ENCODE measurements at places on chromosomes 6 and 20. TPM values are rescaled to one million over a fixed set of nuclear protein-coding genes. Genes with fewer than 3 reads are reported as not detected.

The RIMS1 gene
- total RNA-seq: 23.5 TPM

The RIPPLY2 gene
- not detected for total RNA-seq

The MAP3K5 gene
- total RNA-seq: 1.3 TPM

The TLDC2 gene
- total RNA-seq: 0.26 TPM

The MCHR2 gene
- not detected for total RNA-seq

The GPLD1 gene
- 2.4 TPM for total RNA-seq

The MUC21 gene
- not detected for total RNA-seq

DNA sequence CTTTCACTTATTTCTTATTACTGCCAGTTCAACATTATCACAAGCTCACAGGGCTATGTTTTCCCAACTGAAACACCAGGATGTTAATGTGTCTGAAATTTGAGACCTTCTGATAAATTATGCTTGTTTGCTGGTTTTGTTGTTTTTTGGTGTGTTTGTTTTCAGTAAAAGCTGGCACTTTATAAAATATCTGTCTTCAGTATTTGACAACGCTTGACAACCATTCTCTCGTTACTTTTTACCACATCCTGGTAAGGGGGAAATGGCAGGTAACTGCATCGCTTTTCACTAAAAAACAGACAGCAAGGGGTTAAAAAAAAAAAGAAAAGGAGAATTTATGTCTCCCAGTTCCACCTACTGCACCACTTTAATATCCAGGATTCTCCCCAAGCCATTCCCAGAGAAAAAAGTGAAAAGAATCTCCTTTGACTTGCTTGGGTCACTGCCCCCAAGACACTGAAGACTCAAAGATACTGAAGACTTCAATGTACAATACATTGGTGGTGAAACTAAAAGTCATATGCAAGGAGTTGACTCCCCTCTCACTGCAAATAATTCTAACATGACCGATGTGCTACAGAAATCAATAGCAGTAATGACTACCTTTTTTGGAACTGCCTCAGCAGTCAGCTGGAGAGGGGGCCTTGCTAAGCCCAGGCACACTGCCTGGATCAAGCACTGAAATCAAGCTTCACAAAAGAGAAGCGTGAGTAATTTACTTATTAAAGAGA is 88.9 kb downstream of the HIVEP2 start:
- DNase-seq: no peak
- peaks cover 60% of the 10 kb centered on the region for H3K4me1 ChIP-seq
- H3K27ac ChIP-seq: no peak overlapping the region
- no peak overlapping the region for H3K4me3 ChIP-seq
- peaks cover 3% of the 10 kb centered on the region for H3K36me3 ChIP-seq

DNA sequence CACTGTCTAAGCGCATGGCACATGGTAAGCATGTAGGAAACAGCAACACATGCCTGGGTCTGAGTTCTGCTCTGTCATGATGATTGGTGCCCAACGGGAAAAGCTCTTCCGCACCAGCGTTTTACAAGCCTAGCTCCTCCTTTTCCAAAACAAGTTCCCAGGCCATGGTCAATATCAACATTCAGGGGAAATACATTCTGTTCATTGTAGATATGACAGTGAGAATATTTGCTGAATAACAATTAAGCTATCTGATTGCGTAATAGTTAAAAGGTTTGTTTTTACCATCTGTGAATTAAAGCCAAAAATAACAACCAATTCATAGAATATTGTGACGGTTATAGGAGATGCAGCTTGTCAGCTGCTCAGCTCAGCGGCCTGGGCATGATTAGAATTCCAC is 404.3 kb upstream of the SLC35B3 start:
- no peak overlapping the region for H3K4me3 ChIP-seq
- peaks cover 13% of the 10 kb centered on the region for H3K27me3 ChIP-seq
- DNase-seq: no peak
- H3K27ac ChIP-seq: no peak overlapping the region

DNA sequence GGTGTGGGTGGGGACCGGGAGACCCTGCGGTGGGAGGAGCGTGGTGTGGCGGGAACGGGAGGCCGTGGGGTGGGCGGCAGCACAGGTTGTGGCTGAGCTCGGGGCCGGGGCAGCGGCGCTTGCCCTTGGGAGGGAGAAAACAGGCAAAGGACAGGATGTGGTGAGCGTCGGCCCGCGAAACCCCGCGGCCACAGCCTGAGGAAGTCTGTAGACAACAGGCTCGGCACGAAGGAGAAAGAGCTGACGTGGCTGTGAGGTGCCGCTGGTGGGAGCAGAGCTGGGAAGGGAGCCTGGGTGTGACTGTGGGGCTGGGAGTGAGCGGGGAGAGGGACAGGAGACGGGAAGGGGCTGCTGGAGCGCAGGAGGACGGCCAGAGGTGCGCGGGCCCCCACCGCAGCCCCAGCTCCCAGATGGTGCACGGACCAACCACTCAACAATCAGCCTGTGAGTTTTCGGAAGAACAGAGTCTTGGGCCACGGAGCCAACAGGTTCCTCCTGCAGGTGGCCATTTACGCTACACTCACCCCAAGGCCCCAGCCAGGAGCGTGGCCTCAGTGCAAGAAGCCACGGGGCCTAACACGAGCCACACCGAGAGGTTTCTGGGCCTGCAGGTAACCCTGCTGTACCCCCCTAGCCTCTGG is 202.8 kb downstream of the DLL1 start:
- no peaks in the 10 kb centered on the region for H3K36me3 ChIP-seq
- H3K27me3 ChIP-seq: no peaks in the 10 kb centered on the region
- no peaks in the 10 kb centered on the region for H3K4me1 ChIP-seq
- H3K4me3 ChIP-seq: no peak overlapping the region

DNA sequence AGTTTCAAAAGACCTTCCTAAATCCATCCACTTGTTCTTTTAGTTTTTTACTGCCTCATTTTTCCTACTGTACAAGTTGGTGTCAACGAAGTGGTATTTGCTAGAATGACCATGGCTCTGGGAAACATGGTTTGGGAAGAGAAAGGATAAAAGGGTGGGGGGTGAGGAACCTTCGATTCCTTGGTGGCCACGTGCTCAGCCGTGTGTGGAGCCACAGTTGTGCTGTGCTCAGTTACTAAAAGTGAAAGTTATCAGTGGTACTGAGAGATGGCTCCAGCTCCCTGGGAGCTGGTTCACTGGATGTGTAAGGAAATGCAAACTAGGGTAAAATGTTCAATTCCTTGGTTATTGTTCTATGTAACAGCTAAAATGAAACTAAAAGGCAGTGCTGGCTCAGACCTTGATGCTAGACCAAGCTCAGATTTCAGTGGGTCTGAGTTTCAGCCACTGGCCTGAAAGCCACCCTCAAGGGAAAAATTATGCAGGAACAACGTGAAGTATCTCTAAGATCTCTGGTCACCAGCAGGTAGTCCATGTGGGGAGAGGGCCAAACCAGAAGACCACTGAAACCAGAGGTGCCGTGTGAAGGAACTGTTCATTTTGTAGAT is 7.4 kb upstream of the SLC22A2 start:
- DNase-seq: no peak
- no peaks in the 10 kb centered on the region for H3K36me3 ChIP-seq
- H3K27me3 ChIP-seq: no peaks in the 10 kb centered on the region

DNA sequence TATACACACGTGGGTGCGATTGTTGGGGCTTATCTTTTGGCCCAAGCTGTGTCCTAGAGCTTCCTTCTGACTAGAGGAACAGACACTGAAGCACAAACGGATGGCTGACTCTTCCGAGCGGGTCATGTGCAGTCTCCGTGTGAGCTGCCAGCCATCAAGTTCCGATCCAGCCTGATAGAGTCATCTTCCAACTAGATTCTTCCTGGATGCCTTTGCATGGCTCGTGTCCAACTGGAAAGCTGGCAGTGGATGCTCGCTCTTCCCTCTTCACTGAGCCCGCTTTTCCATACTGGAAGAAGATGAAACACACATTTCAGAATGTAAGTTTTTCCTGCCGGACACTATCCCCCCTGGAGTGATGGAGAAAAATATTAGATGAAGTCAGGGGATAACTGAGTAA is 148.1 kb downstream of the SCML4 start:
- H3K4me1 ChIP-seq: peaks cover 4% of the 10 kb centered on the region
- no peaks in the 10 kb centered on the region for H3K27me3 ChIP-seq
- H3K27ac ChIP-seq: no peak overlapping the region

DNA sequence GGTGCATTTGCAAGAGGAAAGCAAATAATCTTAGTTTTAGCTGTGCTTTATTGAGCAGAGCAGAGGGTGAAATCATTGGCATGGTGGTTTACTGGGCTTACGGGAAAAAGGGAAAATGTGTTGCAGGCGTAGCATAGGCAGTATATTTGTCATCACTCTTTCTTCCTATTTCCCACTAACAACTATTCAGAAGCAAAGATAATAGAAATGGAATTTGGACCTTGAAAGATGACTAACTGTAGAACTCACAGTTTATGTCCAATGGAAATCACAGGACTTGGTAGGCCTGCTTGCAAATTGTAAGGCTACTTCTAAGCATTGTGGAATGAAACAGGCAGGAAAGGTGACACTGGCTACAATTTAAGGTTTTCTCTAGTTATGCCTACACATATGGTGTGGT is 611.9 kb upstream of the MAN1A1 start:
- no peak overlapping the region for H3K27ac ChIP-seq
- DNase-seq: no peak
- H3K27me3 ChIP-seq: peaks cover 5% of the 10 kb centered on the region
- H3K4me3 ChIP-seq: no peak overlapping the region

GRCh38 chr6:17381424-17382147 is 11.8 kb upstream of the CAP2 start:
- DNase-seq: no peak
- no peaks in the 10 kb centered on the region for H3K27me3 ChIP-seq
- H3K36me3 ChIP-seq: no peaks in the 10 kb centered on the region
- peak overlapping the region; percentile 52 for H3K27ac ChIP-seq
- peaks cover 22% of the 10 kb centered on the region for H3K4me1 ChIP-seq
- H3K4me3 ChIP-seq: no peak overlapping the region

DNA sequence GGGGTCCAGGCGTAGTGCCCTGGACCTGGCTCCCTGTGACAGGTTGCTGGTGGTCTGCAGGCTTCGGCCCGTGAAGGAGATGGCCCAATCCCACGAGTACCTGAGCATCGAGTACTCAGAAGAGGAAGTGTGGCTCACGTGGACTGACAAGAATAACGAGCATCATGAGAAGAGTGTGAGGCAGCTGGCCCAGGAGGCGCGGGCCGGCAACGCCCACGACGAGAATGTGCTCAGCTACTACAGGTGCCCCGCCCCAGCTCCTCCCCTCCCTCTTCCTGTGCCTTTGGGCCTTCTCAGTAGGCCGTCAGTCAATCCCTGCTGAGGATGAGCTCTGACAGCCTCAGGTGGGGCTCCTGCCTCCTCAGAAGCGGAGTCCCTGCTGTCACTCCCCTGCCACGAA is 42.6 kb downstream of the UQCC2 start:
- H3K27me3 ChIP-seq: no peaks in the 10 kb centered on the region
- peaks cover 23% of the 10 kb centered on the region for H3K4me1 ChIP-seq
- H3K27ac ChIP-seq: no peak overlapping the region
- DNase-seq: no peak
- peaks cover 11% of the 10 kb centered on the region for H3K36me3 ChIP-seq
